ENCODE measurements at places on chromosomes 6 and 20.

GRCh38 chr6:36897609-36898008, 11.9 kb downstream of the C6orf89 start:
- DNase-seq = no peak

- no peak for DNase-seq
Measured at GRCh38 chr6:53244399-53244931, 95.8 kb upstream of the GCM1 start.

DNA sequence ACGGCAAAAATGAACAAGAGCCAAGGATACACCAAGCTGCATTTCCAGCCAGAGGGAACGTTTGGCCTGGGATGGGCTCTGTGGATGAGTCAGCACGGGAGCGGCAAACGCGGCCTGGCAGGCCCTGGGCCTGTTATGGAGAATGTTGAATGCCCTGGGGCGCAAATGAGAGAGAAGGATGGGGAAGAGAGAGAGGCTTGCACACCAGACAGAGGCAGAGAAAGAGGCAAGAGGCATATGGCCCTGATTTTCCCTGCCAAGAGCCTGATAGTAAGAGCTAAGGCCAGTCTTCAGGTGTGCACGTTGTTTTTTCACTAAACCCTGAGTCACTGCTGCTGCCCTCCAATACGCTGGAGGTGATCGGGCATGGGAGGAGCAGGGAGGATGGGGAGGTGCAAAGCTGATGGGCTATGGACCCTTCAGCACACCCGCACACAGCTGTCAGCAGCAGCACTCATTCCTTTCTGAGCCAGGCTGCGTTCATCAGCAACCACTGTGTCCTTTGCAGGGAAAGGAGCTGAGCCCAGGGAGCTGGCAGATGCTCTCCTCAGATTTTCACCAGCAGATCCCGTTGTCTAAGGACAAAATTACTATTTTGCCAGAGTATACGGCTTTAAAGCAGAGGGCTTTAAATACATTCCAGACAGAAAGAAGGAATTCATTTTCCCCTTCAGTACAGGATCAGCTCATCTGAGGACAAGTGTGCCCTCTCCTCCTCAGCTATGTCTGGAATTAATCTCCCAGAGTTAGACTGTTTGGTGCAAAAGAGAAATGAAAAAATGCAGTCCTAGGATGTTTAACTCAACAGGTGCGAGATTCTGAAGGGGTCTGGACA, 61.7 kb upstream of the SLC22A23 start:
- no peak for DNase-seq

GRCh38 chr6:158337332-158337731, 25.1 kb downstream of the TULP4 start:
- DNase-seq = no peak

- no peak for DNase-seq
Measured at GRCh38 chr6:6057442-6058053, 50.8 kb upstream of the NRN1 start.

All from stimulated activated CD4-positive, alpha-beta T cell treated with anti-CD3 and anti-CD28 coated beads, Interleukin-1b, Interleukin-23, amount 100 ng/mL, for 24 hours (primary cell).